Lung (tissue), 17 donors: ENCODE measurements at places on chromosomes 3 and 15. TPM values are rescaled to one million over a fixed set of nuclear protein-coding genes. Genes with fewer than 3 reads are reported as not detected.

DNA sequence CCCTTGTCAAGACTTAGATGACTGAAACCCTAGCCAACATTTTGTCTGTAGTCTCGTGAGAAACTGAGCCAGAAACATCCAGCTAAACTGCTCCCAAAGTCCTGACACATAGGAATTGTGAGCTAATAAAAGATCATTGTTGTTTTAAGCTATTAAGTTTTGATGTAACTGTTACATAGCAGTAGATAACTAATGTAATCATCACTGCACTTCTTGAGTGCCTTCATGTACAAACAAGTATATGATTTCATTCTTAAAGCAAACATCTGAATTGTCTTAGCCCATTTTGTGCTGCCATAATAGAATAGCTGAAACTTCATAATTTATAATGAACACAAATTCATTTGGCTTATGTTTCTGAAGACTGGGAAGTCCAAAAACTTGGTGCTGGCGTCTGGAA, 87.3 kb downstream of the NSUN3 start:
- H3K27ac ChIP-seq, result no peak overlapping the region
- H3K4me1 ChIP-seq, result no peaks in the 10 kb centered on the region
- no peaks in the 10 kb centered on the region for H3K36me3 ChIP-seq
- no peak for DNase-seq

DNA sequence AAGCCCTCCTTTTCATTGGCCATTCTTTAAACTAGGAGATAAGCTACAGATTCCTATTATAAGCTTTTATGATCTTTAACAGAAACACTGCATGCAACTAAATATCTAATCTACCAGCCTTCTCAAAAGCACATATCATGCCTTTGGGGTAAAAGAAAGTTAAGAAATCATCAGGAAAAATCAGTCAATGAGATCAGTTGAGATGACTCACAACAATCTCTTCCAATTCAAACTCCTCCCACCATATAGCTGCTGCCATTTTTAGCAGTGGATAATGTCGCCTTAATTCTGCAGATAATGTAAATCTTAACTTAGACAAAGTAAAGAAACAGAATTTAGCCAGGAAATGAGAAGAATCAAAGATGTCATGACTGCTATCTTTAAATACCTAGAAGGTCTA, 135.2 kb upstream of the BCL6 start:
- no peak overlapping the region for H3K27ac ChIP-seq
- no peak overlapping the region for H3K4me3 ChIP-seq
- H3K4me1 ChIP-seq, result no peaks in the 10 kb centered on the region
- H3K36me3 ChIP-seq, result no peaks in the 10 kb centered on the region
- no peak for DNase-seq

- H3K4me3 ChIP-seq, result no peak overlapping the region
- DNase-seq, result peak; percentile 56
- H3K27ac ChIP-seq, result peak overlapping the region; percentile 47
- H3K27me3 ChIP-seq, result no peaks in the 10 kb centered on the region
Observed at GRCh38 chr3:71252466-71252865, 331.1 kb downstream of the FOXP1 start.

DNA sequence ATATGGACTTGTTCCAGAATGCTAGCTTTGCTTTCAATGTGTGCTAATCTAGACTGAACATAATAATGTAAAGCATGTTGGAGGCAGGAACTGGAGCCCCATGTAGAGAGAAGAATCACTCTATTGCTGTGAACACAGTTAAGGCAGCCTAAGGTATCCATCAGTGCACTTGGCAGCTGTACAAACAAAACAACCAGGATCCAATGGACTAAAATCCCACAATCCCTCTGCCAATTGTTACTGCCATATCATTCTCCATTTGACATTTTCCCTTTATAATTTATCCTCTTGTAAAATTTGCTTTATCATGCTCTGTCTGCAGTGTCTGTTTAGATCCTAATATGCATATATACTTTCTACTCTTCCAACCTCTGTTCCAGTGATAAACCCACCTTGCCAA, 756.8 kb upstream of the LMCD1 start:
- H3K27ac ChIP-seq, result no peak overlapping the region
- H3K27me3 ChIP-seq, result no peaks in the 10 kb centered on the region
- H3K4me1 ChIP-seq, result no peaks in the 10 kb centered on the region
- DNase-seq, result no peak
- H3K36me3 ChIP-seq, result no peaks in the 10 kb centered on the region

GRCh38 chr15:74958320-74958907, 1.8 kb upstream of the RPP25 start:
- peak; percentile 71 for DNase-seq
- no peaks in the 10 kb centered on the region for H3K36me3 ChIP-seq
- H3K4me1 ChIP-seq, result no peaks in the 10 kb centered on the region
- no peak overlapping the region for H3K27ac ChIP-seq
- H3K4me3 ChIP-seq, result peak overlapping the region; percentile 16

- no peaks in the 10 kb centered on the region for H3K36me3 ChIP-seq
- no peaks in the 10 kb centered on the region for H3K27me3 ChIP-seq
- peak overlapping the region; percentile 97 for H3K27ac ChIP-seq
Observed at GRCh38 chr3:111858642-111859041, 423 bp upstream of the PHLDB2 start.

- no peaks in the 10 kb centered on the region for H3K36me3 ChIP-seq
- peak overlapping the region; percentile 9 for H3K27ac ChIP-seq
- no peak overlapping the region for H3K4me3 ChIP-seq
- DNase-seq, result no peak
Observed at GRCh38 chr3:149366941-149367840, 10.3 kb downstream of the TM4SF1 start.

GRCh38 chr3:127053450-127053849, 70.5 kb downstream of the PLXNA1 start:
- no peak for DNase-seq
- H3K4me3 ChIP-seq, result no peak overlapping the region
- H3K4me1 ChIP-seq, result no peaks in the 10 kb centered on the region

- H3K27ac ChIP-seq, result no peak overlapping the region
- no peak overlapping the region for H3K4me3 ChIP-seq
- H3K36me3 ChIP-seq, result no peaks in the 10 kb centered on the region
- H3K4me1 ChIP-seq, result no peaks in the 10 kb centered on the region
Observed at GRCh38 chr3:65877160-65877559, 161.6 kb downstream of the MAGI1 start.

GRCh38 chr15:75545064-75545463, 34.1 kb downstream of the PTPN9 start:
- H3K36me3 ChIP-seq, result no peaks in the 10 kb centered on the region
- no peak for DNase-seq
- H3K4me1 ChIP-seq, result no peaks in the 10 kb centered on the region

- no peak for DNase-seq
- no peak overlapping the region for H3K4me3 ChIP-seq
- no peaks in the 10 kb centered on the region for H3K4me1 ChIP-seq
Observed at GRCh38 chr15:80580106-80580505, 115.0 kb upstream of the ABHD17C start.

GRCh38 chr3:195709676-195710085, 11.1 kb upstream of the MUC20 start:
- H3K27me3 ChIP-seq, result no peaks in the 10 kb centered on the region
- DNase-seq, result no peak
- H3K4me1 ChIP-seq, result no peaks in the 10 kb centered on the region
- no peak overlapping the region for H3K4me3 ChIP-seq
- no peak overlapping the region for H3K27ac ChIP-seq

DNA sequence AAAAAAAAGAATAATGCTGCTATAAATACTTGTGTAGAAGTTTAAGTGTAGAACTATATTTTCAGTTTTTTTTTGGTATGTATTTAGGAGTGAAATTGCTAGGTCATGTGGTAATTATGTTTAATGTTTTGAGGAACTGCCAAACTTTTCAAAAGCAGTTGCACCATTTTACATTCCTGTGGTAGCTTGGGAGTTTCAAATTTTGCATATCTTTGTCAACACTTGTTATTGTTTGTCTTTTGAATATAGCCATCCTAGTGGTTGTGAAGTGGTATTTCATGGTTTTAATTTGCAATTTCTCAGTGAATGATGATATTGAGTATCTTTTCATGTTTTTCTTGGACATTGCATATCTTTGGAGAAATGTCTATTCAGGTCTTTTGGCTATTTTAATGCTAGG, 30.4 kb downstream of the SKIL start:
- no peaks in the 10 kb centered on the region for H3K27me3 ChIP-seq
- no peak overlapping the region for H3K27ac ChIP-seq
- H3K4me1 ChIP-seq, result no peaks in the 10 kb centered on the region
- no peak overlapping the region for H3K4me3 ChIP-seq

GRCh38 chr15:34337557-34338306, at the start of gene SLC12A6:
TSS of gene SLC12A6 (minus strand) at chr15:34337781. CDS start at chr15:34336680, 1,101 bp downstream.
- peak; percentile 90 for DNase-seq
- H3K4me3 ChIP-seq, result peak within 1 kb of the TSS; percentile 91
- peak within 1 kb of the TSS; percentile 94 for H3K27ac ChIP-seq

GRCh38 chr3:101383156-101383575, 62.8 kb upstream of the IMPG2 start:
- no peak overlapping the region for H3K27ac ChIP-seq
- peak; percentile 70 for DNase-seq
- H3K4me1 ChIP-seq, result peaks cover 6% of the 10 kb centered on the region
- H3K36me3 ChIP-seq, result peaks cover 1% of the 10 kb centered on the region
- no peak overlapping the region for H3K4me3 ChIP-seq

DNA sequence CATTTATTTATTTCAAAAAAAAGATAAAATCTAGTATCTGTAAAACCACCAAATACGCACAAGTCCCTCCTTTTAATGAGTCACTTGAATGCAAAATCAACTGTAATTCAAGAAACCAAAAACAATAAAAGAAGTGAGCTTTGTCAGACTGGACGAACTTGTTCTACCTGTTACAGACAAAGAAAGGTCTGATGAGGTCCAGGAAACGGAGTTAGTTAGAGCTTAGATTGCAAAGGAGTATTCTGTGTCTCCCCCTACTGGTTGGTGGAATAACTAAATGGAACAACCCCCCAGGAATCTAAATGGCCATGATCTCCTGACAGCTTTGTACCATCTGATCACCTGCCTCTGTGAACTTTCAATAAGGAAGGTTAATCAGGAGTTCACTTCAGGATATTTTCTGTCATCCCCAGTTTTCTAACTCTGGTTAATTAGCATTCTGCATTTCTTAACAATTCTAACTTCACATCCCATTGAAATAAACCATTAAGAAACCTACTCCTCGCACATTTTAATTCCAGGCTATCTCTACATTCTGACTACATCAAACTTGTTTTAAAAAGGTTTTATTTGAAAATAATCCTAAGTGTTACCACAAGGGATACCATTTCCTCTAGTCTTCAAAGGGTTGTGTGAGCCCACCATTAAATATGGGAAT, 333.0 kb upstream of the SATB1 start:
- H3K4me3 ChIP-seq, result no peak overlapping the region
- no peaks in the 10 kb centered on the region for H3K36me3 ChIP-seq
- H3K27me3 ChIP-seq, result no peaks in the 10 kb centered on the region
- no peak overlapping the region for H3K27ac ChIP-seq
- H3K4me1 ChIP-seq, result no peaks in the 10 kb centered on the region

GRCh38 chr3:158106766-158107471, 699 bp upstream of the SHOX2 start:
- no peaks in the 10 kb centered on the region for H3K27me3 ChIP-seq
- peak; percentile 22 for DNase-seq
- peaks cover 27% of the 10 kb centered on the region for H3K4me1 ChIP-seq
- no peaks in the 10 kb centered on the region for H3K36me3 ChIP-seq
- no peak overlapping the region for H3K27ac ChIP-seq

GRCh38 chr15:33008284-33008995, 186.1 kb downstream of the FMN1 start:
- no peak for DNase-seq
- H3K27me3 ChIP-seq, result no peaks in the 10 kb centered on the region
- H3K4me1 ChIP-seq, result no peaks in the 10 kb centered on the region
- H3K4me3 ChIP-seq, result no peak overlapping the region

DNA sequence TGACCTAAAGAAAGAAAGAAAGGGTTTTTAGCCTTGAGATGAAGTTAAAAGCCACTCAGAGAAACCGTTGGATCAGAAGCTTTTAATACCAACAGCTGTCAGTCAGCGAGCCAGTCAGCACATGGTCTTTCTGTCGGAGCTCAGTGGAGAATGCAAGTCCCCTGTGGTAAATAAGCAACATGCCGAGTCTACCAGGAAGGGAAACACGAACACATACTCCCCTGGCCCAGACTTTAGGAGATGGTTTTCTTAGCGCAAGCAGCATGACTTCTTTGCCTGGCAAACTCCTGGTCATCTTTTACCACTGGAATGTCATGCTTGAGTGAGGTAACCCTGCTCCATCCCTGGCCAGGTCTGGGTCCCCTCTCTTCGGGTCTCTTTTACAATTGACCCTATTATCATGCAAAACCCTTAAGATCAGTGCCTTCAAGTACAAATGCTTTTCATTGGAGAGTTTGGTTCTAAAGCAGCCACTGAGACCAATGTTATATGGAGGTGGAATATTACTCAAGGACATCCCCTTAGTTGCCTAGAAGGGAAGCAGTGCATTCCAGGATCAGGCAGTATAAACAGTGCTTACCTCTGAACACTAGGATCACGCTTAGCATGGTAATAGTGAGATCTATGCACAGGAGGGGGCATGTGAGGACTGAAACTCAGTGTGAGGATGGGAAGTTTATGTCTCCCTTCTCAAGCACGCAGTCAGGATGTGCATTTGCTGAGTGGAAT, 28.2 kb downstream of the SLCO3A1 start:
- H3K27ac ChIP-seq, result no peak overlapping the region
- no peak overlapping the region for H3K4me3 ChIP-seq
- no peaks in the 10 kb centered on the region for H3K27me3 ChIP-seq
- DNase-seq, result no peak
- H3K36me3 ChIP-seq, result no peaks in the 10 kb centered on the region
- no peaks in the 10 kb centered on the region for H3K4me1 ChIP-seq

DNA sequence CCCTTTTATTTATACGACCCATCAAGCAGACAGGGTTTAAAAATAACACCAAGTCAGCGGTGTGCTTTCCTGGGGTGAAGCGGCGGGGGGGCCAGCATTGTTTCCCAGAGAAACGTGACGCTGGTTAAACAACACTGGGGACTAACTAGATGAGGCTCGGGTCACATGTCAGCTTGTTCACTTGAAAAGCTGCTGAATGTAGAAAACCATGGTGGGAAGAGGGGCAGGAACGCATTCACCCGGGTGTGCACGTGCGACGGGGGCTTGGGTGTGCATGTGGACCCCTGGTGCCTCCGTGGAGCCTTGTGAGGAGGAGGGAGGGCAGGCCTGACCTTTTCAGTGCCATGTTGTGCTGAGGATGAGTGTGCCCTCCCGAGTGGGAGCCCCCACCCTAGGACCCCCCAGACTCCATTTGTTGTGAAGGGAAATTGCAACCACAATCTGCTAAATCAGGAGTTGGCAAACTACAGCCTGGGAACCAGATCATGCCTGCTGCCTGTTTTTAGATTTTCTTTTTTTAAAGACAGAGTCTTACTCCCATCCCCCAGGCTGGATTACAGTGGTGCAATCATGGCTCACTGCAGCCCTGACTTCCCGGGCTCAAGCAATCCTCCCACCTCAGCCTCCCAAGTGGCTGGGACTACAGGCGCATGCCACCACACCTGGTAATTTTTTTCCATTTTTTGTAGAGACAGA, 70.4 kb upstream of the CMTM7 start:
- DNase-seq, result peak; percentile 63
- H3K27me3 ChIP-seq, result no peaks in the 10 kb centered on the region
- H3K27ac ChIP-seq, result no peak overlapping the region
- H3K4me1 ChIP-seq, result peaks cover 24% of the 10 kb centered on the region
- no peaks in the 10 kb centered on the region for H3K36me3 ChIP-seq

The ZNF860 gene
- total RNA-seq, result 2.6 TPM

The ARL6IP5 gene
- total RNA-seq, result 105 TPM

The TRNT1 gene
- total RNA-seq, result 37.6 TPM

The ZNF660 gene
- total RNA-seq, result 8.7 TPM

The DPPA4 gene
- 0.58 TPM for total RNA-seq

The TM4SF4 gene
- total RNA-seq, result 1.9 TPM

The KCNAB1 gene
- total RNA-seq, result 0.82 TPM

The CLDN18 gene
- total RNA-seq, result 114 TPM
